ENCODE measurements at places on chromosomes 7 and 10. TPM values are rescaled to one million over a fixed set of nuclear protein-coding genes. Genes with fewer than 3 reads are reported as not detected.

The HGF gene
- total RNA-seq, result 19.2 TPM

The MMP21 gene
- 0.20 TPM for total RNA-seq

The CPA2 gene
- 1.9 TPM for total RNA-seq

The MRPS16 gene
- total RNA-seq, result 53.6 TPM

The PILRA gene
- total RNA-seq, result 1.4 TPM

The AOAH gene
- total RNA-seq, result 3.3 TPM

The INMT gene
- total RNA-seq, result 21.5 TPM
